ENCODE measurements at places on chromosomes 16 and 17. TPM values are rescaled to one million over a fixed set of nuclear protein-coding genes. Genes with fewer than 3 reads are reported as not detected.
A peak's percentile ranks its signal among the peaks of the same experiment; 100 is the strongest.

DNA sequence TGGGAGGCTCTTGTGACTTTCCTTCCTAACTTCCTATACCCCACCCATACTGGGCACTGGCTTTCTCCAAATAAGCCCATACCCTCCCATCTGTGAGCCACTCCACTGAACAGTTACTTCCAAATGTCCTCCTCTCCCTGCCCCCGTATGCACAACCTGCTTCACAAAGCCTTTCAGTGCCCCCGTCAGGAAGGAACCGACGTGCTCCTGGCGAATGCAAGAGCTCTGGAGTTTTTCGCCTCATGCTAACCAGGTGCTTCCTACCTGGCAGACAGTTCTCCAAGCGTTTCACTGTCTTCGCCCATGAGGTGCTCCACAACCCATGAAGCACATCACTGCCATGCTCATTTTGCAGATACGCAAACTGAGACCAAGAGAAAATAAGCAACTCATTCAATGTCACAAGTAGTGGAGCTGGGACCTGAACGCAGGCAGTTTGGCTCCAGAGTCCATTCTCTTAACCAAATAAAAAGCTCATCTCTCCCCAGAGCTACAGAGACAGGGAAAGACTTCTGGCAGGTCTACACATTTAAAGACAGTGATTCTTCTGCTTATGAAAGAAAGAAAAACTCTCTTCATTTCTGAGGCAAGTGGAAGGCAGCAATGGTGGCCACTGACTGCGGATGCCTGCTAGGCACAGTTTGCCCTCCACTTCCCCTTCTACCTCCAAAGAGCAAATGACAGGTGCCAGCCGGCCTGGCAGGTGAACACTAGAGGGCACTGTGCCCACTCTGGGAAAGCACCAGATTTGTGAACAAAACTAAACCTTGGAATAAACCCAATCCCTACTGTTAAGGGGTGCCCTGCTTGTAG is 23.8 kb downstream of the SPHK1 start:
- peak; percentile 57 for DNase-seq

- no peak for DNase-seq
These were observed 17.6 kb downstream of the CCDC92B start for GRCh38 chr17:2731807-2732206.

DNA sequence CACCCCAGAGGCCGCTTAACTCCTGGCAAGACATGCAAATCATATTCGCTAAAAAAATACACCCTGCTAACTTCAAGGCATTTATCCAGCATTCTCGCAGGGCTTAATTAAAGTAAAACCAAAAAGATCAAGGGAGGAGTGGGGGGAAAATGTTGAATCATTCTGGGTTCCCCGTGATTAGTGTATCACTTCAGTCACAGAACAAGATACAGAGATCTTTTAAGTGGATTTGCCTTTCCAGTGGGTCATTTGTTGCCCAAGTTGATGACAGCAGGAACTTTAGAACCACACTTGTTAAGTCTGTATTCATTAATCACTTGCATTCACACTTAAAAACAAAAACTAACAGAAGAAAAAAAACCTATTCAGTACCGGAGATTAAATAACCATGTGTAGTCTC is 17.3 kb downstream of the CRYBA1 start:
- DNase-seq: no peak

DNA sequence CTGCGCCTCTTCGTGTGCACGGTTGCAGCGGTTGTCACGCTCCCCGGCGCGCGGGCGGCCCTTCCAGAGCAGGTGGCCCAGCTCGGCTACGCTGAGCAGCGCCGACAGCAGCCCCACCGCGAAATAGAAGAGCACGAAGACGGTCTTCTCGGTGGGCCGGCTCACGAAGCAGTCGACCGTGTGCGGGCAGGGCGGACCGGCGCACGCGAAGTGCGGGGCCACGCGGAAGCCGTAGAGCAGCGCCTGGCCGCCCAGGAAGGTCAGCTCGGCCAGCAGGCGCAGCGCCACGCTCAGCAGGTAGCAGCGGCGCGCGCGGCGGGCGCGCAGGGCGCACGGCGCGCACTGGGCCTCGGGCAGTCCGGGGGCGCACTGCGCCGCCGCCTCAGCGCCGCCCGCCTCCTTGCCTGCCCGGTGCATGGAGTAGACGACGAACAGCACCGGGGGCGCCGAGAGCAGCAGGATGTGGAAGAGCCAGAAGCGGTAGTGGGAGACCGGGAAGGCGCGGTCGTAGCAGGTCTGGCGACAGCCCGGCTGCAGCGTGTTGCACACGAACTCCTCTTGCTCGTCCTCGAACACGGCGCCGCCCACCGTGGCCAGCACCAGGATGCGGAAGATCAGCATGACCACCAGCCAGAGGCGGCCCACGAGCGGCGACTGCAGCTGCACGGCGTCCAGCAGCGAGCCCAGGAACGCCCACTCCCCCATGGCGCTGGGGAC is 1.3 kb downstream of the GJD3 start:
- no peak for DNase-seq

GRCh38 chr17:47693731-47694580 is at the start of gene TBKBP1:
Gene TBKBP1, plus strand, starts transcription at chr17:47694161. Its CDS starts 1,952 bp downstream, at chr17:47696113.
- no peak for DNase-seq

GRCh38 chr16:47664653-47665325 is 203.7 kb downstream of the PHKB start:
- no peak for DNase-seq

DNA sequence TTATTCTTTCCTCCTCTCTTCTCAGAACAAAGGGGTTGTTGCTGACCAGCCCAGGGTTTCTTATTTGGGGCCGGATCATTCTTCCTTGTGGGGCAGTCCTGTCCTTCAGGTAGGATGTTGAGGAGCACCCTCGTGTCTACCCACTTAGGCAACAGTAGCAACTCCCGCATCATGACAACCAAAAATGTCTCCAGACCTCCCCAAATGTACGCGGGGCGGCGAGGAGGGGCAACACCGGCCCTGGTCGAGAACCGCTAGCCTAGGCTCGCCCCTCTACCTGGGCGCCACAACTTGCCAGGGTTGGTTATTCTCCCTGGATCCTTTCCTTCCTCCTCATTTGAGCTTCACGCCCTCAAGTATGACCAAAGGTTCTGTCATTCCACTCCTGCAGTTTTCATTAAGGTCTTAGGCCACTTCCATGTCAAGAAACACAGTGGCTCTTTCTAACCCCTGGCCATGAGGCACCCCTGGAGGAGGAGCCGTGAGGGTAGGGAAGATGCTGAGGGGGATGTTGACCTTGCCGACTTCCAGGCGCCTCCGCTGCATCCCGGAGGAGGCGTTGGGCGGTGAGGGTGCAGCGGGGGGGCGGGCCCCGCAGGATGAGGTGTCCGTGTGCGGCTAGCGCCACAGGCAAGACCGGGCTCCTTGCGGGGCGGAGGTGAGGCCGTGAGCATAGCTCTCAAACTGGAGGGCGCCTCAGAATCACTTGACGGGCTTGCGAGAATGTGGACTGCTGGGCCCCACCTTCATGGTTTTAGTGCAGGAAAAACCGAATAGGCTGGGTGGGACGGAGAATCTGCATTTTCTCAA is 712 bp upstream of the SPECC1 start:
- DNase-seq: peak; percentile 9

- DNase-seq: no peak
These were observed 6.5 kb upstream of the CCL1 start for GRCh38 chr17:34369571-34369970.

GRCh38 chr17:30477774-30478115 is 537 bp downstream of the GOSR1 start:
- peak; percentile 41 for DNase-seq

DNA sequence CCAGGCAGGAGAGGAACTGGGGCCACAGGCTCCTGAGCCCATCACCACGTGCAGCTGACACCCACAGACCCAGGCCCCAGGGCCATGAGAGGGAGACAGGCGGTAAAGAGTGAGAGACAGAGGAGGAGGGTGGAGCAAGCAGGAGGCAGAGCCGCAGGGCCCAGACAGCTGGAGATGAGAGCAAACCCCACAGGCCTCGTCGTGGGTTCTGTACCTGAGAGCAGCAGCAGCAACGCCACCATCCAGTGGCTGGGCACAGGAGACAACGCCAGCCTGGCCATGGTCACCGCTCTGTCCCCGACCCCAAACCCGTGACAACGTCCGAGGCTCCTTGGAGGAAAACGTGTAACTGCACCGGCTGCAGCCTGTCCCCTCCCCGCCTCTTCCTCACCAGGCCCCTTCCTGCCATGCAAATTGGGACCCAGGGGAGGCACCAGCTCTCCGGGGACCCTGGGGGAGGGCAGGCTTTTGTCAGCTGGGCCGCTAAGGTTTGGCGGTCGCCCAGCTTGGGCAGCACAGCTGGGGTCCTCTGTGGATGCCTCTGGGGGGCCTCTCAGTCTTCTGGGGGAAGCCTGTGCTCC is at the start of gene CD79B:
Gene CD79B (minus strand): TSS at position 351 of the 581 bp plus-strand sequence. CDS start 70 bp downstream, at position 281.
- no peak for DNase-seq

- no peak for DNase-seq
These were observed 74.3 kb downstream of the KANSL1 start for GRCh38 chr17:46118964-46119363.

DNA sequence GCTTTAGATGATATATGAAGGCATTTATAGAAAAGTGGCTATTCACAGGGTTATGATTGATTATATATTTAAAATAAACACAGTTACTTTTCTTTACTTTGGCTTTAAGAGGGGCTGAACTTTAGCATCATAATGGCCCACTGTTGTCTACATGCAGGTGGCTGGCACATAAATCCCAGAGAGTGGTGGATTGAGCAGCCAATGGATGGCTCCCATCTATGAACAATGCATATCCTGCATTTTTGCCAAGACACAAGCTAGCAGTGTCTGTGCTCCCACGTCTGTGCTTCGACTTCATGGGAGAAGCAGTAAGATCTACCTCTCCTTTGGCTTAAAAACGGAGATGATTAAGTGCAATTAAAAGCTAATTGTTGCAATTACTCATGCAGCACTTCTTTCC is 373.2 kb upstream of the CDH11 start:
- no peak for DNase-seq

- DNase-seq: peak; percentile 19
These were observed 30.0 kb downstream of the APPBP2 start for GRCh38 chr17:60496041-60496440.

DNA sequence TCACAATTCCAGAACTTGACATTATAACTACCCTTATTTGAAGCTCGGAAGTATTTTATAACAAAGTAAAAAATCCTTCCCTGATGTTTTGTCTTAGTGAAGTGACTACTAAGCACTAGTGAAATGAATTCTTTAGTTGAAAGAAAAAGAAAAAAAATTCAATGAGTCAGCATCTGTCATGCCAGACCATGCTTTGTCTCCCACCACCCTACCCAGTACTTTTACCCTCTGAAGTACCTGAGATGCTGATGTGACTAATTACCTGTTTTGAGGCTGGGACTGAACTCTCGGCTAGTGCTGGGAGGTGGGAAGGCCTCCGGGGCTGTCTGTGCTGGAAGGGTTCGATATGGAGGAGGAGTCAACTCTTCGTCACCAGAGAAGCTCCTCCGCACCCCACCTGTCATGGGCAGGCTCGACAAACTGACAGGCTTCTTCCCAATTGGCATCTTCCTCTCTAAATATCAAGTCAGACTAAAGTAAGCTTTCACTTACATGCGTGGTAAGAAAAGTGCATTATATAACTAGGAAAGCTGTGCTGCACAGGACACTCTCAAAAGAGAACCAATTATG is 19.6 kb downstream of the NME2 start:
- no peak for DNase-seq

GRCh38 chr16:3542601-3543373 is 34.4 kb downstream of the NLRC3 start:
- no peak for DNase-seq

GRCh38 chr16:64626776-64627175 is 495.1 kb downstream of the CDH11 start:
- DNase-seq: peak; percentile 9

GRCh38 chr16:87100306-87101058 is 216.7 kb downstream of the C16orf95 start:
- no peak for DNase-seq

GRCh38 chr17:63542218-63542545 is 8.1 kb upstream of the DCAF7 start:
- no peak for DNase-seq

DNA sequence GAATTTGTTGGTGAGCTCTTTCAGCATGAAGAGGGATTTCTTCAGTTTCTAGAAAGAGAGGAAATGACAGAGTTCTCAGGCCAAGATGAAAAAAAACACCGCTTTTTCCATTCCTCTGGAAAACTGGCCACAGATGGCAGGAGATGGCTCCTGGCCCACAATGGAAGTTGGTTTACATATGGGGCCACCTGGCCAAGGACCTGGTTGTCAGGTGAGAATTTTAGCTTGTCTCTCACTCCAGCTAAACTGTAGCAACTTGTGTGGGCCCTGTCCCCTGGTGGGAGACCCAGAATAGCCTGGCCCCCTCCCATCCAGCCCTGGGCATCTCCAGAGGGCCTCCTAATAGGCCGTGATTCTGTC is 33.6 kb downstream of the LGALS9 start:
- no peak for DNase-seq

GRCh38 chr16:60302676-60303075 is 1568.6 kb upstream of the GOT2 start:
- DNase-seq: no peak

DNA sequence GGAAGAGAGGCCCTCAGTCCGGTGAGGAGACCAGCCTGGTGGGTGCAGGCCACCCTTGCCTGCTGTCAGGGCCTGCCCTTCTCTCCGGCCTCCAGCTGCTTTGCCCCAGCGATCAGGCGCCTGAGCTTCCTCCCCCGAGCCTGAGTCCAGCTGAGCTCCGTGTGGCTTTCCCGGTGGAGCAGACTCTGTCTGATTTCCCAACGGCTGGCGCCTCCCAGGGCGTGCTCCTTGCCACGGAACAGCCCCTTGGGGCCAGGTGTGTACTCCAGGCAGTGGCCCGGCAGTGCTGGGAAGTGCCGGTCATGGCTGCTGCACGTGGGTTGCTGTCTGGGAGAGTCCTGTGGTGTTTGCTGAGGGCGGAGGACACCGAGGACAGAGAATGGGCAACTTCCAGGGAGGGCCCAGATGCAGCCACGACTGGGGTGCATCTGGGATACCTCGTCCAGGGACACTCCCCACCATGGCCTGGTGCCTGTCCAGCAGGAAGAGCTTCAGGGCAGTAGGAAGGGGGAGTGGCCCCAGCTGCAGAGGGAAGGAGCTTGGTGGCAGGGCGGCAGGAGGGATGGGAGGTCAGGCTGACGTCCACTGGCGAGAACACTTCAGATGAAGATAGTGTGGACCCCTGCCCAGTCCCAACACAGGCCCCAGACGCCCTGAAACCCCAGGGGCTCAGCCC is 22.5 kb downstream of the METRNL start:
- peak; percentile 44 for DNase-seq

The KRT28 gene
- not detected for total RNA-seq

The KRTAP4-1 gene
- not detected for total RNA-seq

The WFDC1 gene
- total RNA-seq: 0.52 TPM

The LHX1 gene
- 0.81 TPM for total RNA-seq

The WNK4 gene
- 1.2 TPM for total RNA-seq

The KRTAP4-2 gene
- total RNA-seq: not detected

The CASKIN2 gene
- 4.8 TPM for total RNA-seq

The CD300LB gene
- total RNA-seq: not detected

The TP53I13 gene
- 56.3 TPM for total RNA-seq

The FZD2 gene
- total RNA-seq: 41.3 TPM

The SP6 gene
- 1.5 TPM for total RNA-seq
